ENCODE measurements at places on chromosomes 6 and 20. TPM values are rescaled to one million over a fixed set of nuclear protein-coding genes. Genes with fewer than 3 reads are reported as not detected.

The TBP gene
- 19.4 TPM for total RNA-seq

The ZCCHC3 gene
- total RNA-seq: 28.1 TPM

The OOEP gene
- total RNA-seq: 0.22 TPM

The OTOR gene
- total RNA-seq: not detected

DNA sequence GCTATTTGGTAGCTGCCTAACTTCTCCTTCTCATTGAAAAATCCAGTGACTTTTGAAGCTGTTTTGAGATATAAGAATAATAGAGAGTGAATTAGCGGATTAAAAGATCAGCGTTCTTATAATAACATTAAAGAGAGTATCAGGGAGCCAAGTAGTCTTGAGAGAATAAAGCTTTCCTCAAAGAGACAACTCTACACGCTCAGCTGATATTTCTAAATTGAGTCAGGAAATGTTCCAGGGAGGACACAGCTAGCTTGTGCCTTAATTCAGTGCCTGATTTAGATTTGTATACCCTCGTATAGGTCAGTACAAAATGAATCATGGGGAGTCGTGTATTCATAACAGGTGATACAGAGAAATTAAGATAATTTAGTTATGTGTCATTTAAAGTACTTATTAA, 75.1 kb upstream of the QKI start:
- no peak for DNase-seq
- no peak overlapping the region for H3K4me3 ChIP-seq

- no peaks in the 10 kb centered on the region for H3K27me3 ChIP-seq
- H3K4me1 ChIP-seq: no peaks in the 10 kb centered on the region
- no peak overlapping the region for H3K4me3 ChIP-seq
- H3K27ac ChIP-seq: no peak overlapping the region
- no peaks in the 10 kb centered on the region for H3K36me3 ChIP-seq
- no peak for DNase-seq
These were observed 10.8 kb upstream of the DACT2 start for GRCh38 chr6:168330403-168330802.

- H3K27ac ChIP-seq: no peak overlapping the region
- no peaks in the 10 kb centered on the region for H3K4me1 ChIP-seq
- DNase-seq: no peak
- no peak overlapping the region for H3K4me3 ChIP-seq
- no peaks in the 10 kb centered on the region for H3K36me3 ChIP-seq
These were observed 71.7 kb downstream of the ADGRG6 start for GRCh38 chr6:142373268-142374090.

DNA sequence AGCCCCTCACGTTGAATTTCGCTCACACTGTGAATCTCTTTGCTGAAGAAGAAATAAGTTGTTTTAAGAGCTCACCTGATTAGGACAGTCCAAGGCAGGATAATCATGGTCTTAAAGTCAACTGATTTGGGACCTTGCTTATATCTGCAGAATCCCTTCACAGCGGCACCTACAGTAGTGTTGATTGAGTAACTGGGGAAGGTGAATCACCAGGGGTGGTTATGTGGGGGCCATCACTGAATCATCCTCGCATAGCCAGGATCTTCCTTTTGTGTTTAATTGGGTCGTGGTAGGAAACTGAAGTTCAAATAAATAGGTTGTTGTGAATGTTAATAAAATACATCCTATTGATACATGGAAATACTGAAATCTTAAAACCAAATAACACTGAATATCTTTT, 20.2 kb upstream of the MICA start:
- no peak for DNase-seq
- peaks cover 9% of the 10 kb centered on the region for H3K27me3 ChIP-seq
- H3K36me3 ChIP-seq: no peaks in the 10 kb centered on the region
- no peaks in the 10 kb centered on the region for H3K4me1 ChIP-seq
- H3K27ac ChIP-seq: no peak overlapping the region
- no peak overlapping the region for H3K4me3 ChIP-seq

DNA sequence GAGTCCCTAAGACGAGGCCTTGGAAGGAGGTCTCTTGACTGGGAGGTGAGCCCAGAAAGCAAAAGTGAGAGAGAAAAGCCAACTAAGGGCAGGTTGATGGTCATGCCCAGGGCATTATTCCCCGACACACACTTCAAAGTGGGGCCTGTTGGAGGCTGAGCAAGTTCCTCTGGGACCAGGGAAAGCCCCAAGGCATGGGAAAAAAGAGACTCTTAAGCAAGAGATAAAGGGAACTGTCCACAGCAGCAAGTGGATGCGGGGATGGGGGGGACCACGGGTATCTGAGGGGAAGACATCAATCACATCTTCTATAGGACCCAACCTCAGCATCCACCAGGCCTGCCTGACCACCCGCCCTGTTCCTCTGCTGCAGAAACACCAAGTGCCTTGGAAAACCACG, 119.9 kb upstream of the MAFB start:
- H3K4me1 ChIP-seq: no peaks in the 10 kb centered on the region
- H3K27ac ChIP-seq: no peak overlapping the region
- H3K27me3 ChIP-seq: peaks cover 13% of the 10 kb centered on the region

DNA sequence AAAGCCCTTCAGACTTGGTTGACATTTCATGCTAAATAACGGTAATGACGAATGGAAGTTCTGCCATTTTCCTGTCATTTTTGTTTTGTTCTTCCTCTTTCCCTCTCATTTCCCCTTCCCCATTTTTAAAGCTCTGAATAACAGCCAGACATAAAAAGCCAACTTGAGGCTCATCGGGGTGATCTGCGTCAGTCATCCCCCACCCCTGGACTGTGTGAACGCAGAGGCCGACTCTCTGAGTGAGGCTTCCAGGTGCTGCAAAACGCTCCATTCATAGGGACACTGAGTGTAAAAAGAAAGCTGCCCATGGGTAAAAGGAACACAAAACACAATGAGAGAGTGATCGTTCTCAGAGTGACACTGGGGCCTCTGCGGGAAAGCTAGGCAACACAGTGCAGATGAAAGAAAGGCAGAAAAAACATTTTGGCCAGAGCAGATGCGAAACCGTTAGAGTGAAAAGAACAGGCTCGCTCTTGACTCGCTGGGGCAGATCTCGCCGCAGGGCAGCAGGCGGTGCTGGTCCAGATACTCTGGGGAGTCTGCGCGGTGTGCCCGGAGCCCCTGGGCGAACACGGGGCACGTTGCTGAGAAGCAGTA, 684.8 kb downstream of the QKI start:
- no peak overlapping the region for H3K27ac ChIP-seq
- H3K27me3 ChIP-seq: peaks cover 2% of the 10 kb centered on the region
- no peaks in the 10 kb centered on the region for H3K4me1 ChIP-seq
- no peak for DNase-seq

GRCh38 chr6:47698342-47698787, at the start of gene ADGRF4:
Gene ADGRF4 (plus strand): TSS chr6:47698580. CDS start chr6:47707246, 8,666 bp downstream.
- DNase-seq: no peak
- no peak within 1 kb of the TSS for H3K27ac ChIP-seq
- H3K4me3 ChIP-seq: no peak within 1 kb of the TSS
- no peaks in the 10 kb centered on the region for H3K27me3 ChIP-seq

Measured in activated B cell treated with CpG ODN at 0.5 μM for 24 hours (primary cell).